ENCODE measurements at places on chromosomes 7 and 10.

- DNase-seq, result no peak
These were observed 244.6 kb downstream of the POLR1F start for GRCh38 chr7:19464241-19464640.

DNA sequence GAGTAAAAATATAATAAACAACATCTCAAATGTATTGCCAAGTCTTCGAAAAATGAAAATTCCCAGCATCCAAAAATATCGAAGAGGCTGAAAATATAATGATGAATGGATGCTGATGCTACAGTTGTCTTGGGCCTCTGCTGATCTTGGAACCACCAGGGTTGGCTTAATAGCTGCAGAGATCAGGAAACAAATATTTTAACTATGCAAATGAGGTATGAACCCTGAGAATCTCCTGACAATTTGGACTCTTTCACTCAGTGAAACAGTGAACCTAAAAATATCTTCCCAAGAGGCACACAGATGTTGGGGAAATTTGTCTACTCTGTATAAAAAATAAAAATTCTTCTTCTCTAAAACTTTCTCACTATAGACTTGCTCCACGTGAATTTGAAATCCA, 97.7 kb upstream of the EGFR start:
- DNase-seq, result no peak

GRCh38 chr10:4262870-4263600, 478.0 kb upstream of the KLF6 start:
- DNase-seq, result no peak

DNA sequence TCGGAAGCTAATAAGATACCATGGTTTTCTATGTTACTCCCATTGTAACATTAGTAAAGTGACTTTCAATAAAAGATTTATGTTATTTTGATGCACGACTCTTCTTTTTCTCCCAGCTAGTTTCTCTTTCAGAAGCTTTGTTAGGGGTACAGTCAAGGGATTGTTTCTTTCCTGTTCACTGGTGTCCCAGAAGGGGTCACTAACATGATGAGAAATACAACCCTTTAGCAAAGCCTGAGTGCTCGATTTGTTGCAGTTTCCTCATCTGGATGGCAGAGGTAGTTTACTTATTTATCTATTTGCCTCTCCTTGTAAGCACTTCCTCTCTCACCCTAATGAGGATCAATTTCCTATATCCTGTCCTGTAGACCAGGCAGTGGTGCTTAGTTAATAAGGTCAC, 17.0 kb downstream of the SRI start:
- no peak for DNase-seq

GRCh38 chr7:112497481-112497880, 16.7 kb downstream of the LSMEM1 start:
- no peak for DNase-seq

- DNase-seq, result peak; percentile 29
These were observed 7.7 kb downstream of the ZSCAN25 start for GRCh38 chr7:99624484-99624883.

DNA sequence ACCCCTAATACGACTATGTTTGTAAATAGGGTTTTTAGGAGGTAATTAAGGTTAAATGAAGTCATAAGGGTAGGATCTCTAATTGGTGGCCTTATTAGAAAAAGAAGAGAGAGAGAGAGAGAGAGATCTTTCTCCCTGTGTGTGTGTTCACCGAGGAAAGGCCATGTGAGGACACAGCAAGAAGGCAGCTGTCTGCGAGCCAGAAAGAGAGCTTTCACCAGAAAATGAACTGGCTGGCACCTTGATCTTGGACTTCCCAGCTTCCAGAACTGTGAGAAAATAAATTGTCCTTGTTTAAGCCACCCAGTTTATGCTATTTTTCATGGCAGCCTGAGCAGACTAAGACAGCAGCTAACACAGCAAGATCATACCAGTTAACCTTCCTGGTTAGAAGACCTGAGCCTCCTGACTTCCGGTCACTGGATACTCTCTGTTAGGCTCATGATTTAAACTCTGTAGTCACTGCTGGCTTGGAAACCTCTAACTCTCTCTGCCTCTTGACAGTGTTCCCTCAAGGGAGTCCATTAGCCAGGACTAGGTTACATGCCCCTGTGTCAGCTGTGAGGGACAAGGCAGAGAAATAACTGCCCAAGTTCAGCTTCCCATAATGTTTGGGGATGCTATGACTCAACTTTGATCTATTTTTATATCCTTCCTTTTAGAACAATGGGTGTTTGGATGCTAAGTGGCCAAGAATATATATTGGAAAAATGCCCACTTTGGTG, 102.3 kb downstream of the DYNC1I1 start:
- DNase-seq, result no peak

DNA sequence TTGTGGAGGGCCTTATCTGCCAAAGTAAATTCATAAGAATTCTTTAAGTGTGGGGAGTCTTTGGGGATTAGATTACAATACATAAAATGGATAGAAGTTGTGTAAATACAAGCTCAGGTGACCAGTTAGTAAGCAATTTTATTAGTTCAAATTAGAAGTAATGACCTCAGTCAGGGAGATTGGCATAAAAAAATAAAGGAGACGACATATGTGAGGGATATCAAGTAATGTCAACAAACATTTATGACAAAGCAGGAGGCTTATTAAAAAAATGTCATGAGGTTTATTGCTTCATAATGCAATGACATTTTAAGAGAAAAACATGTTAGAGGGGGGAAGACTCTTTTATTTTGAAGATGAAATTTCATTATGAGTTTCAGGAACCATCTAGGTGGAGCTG, 1137.0 kb upstream of the PHF14 start:
- DNase-seq, result no peak

- DNase-seq, result no peak
These were observed 73.8 kb downstream of the LANCL2 start for GRCh38 chr7:55438757-55439525.

DNA sequence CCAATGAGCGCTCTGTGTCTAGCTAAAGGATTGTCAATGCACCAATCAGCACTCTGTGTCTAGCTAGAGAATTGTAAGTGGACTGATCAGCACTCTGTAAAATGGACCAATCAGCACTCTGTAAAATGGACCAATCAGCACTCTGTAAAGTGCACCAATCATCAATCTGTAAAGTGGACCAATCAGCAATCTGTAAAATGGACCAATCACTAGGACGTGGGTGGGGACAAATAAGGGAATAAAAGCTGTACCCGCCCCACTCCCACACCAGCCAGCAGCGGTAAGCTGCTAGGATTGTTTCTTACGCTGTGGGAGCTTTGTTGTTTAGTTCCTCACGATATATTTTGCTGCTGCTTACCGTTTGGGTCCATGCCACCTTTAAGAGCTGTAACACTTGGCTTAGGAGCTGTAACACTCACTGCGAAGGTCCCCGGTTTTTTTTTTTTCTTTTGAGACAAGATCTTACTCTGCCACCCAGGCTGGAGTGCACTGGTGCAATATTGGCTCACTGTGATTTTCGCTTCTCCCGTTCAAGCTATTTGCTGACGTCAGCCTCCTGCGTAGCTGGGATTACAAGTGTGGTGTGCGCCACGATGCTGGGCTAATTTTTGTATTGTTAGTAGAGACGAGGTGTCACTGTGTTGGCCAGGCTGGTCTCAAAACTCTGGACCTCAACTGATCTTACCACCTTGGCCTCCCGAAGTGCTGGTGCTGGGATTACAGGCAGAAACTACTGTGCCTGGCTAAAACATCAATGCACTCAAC, 184.8 kb downstream of the PTPN20 start:
- DNase-seq, result no peak

DNA sequence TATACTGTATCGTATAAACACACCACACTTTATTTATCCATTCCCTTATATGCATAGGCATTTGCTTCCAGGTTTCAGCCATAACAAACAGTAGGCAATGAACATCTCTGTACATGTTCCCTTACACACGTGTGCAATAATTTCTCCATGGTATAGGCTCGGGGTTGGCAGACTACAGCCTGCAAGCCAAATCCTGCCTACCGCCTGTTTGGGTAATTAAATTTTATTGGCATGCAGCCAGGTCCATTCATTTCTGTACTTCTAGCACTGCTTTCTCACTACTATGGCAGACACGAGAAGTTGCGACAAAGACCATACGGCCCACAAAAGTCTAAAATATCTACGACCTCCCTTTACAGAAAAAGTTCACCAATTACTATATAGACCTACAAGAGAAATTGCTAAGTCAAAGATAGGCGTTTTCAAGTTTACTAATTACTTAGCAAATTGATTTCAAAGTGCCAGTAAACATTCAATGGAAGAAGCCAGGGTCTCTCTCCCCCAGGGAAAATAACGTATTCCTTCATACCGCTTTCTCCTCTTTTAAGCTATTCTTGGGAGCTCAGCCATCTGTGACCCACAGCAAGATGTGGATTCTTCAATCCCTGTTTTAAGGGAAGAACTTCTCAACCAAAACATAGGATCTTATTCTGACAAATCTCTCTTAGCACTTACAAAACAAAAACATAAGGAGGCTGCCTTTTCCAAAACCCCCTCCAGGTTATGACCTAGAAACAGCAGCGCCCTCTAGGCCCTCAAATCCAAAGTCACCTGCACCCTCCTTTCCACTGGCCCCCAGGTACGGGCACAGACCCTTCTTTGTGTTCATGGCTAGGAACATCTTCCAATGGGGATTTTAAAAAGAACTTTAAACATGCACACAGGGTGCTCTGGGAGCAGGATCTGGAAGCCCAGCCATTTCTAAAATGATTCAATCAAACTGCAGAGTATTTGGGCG, 100.5 kb downstream of the FGFR2 start:
- no peak for DNase-seq

DNA sequence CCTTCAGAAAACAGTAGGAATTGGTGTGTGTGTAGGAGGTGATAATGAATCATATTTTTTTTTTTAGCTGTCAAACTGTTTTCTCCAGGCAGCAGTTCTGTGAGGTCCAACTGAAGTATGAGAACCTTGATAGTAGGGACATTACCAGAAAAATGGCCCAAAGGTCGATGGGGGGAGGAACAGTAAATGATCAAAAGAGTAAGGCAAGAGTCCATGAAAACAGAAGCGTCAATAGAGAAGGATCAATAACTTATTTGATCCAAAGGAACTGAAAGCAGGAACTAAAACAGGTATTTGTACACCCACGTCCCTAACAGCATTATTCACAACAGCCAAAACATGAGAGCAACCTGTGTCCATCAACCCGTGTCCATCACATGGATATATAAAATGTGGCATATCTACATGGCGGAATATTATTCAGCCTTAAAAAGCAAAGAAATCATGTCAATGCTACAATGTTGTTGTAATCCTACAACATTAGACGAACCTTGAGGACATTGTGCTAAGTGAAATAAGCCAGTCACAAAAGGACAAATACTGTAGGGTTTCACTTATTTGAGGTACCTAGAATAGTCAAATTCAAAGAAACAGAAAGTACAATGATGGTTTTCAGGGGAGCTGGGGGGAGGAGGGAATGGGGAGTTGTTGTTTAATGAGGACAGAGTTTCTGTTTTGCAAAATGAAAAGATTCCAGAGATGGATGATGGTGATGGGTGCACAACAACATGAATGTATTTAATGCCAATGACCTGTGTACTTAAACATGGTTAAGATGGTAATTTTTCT, 214.0 kb upstream of the KLF14 start:
- no peak for DNase-seq

DNA sequence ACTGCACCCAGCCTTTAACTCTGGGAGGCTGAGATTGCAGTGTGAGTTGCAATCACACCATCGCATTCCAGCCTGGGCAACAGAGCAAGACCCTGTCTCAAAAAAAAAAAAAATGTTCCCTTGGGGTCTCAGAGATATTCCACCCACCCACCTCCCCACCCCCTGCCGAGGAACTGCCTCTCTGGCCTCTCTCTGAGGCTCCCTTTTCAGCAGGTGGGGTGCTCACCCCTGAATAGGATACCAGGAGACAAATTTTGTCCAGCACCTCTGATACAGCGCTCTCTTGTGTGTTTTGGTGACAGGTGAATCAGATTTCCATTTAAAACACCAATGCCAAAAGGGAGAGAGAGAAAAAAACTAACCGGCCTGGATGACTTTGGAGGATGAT, 92.6 kb upstream of the KIF5B start:
- no peak for DNase-seq

DNA sequence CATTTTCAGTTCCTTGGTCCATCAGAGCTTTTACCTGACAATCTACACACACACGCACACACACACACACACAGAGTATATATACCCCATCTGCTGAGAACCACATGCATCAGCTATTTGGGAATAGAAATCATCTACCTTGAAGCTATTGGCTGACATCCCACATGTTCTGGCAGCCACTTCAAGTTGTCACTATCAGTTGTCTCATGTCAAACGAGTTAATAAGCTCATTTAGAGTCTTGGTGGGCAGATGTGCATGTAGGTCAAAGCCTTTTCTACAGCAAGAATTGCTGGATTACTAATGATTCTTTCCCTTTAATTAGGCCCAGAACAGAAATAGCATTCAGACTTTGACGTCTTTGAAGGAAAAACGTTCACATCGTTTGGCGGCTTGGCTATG, 36.8 kb downstream of the COL28A1 start:
- no peak for DNase-seq

DNA sequence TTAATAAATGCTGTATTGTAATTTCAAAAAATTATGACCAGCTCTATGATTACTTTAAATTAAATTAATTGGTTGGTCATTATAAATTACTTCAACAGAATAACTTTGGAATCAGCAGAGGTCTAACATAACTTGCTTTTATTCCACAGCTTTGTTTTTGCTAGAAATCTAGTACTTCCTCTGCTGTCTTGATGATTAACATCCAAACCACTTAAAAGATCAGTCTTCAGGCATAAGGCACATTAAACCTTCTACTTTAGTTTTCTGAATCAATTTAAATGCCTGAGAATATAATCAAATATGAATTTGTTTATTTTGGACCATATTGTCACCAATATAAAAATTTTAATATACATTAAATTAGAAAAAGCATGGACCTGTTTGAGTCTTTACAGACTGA, 465.3 kb downstream of the ARL4A start:
- DNase-seq, result no peak

DNA sequence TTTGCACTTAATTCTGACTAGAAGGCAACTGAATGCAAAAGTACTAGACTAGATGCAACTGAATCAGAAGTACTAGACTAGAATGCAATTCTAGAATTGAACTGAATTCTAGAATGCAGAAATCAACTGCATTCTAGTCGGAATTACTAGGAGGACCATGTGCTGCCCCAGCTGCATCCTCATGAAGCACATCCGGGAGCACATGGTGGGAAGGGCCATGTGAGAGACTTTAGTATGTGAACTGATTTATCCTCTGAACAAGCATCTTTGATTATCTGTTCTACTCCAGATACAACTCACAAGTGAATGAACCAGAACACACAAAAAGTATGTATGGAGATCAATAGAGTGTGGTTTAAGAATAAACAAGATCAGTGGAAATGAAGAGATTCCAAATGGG, 115.1 kb downstream of the GALNT11 start:
- no peak for DNase-seq

- DNase-seq, result no peak
These were observed 5.7 kb upstream of the ZMIZ1 start for GRCh38 chr10:79063071-79063491.

GRCh38 chr7:6917258-6917657, 91.2 kb upstream of the CCZ1B start:
- DNase-seq, result no peak

- no peak for DNase-seq
These were observed 8.5 kb upstream of the BAG3 start for GRCh38 chr10:119642556-119643111.
